ENCODE measurements at places on chromosomes 6 and 20. TPM values are rescaled to one million over a fixed set of nuclear protein-coding genes. Genes with fewer than 3 reads are reported as not detected.

Gene TGM3
- polyA plus RNA-seq, result 0.48 TPM

Gene APOBEC2
- polyA plus RNA-seq, result 0.10 TPM

Gene RRAGD
- polyA plus RNA-seq, result 17.1 TPM

Gene SYCP2L
- polyA plus RNA-seq, result 0.89 TPM

Gene SKIC2
- polyA plus RNA-seq, result 52.7 TPM

Gene GRIK2
- polyA plus RNA-seq, result 0.12 TPM

Gene DAAM2
- 26.8 TPM for polyA plus RNA-seq

Gene TRIM27
- polyA plus RNA-seq, result 45.1 TPM

Gene TFAP2D
- polyA plus RNA-seq, result not detected

Gene LZTS3
- polyA plus RNA-seq, result 8.8 TPM

Gene RBPJL
- polyA plus RNA-seq, result not detected

Gene POM121L2
- polyA plus RNA-seq, result not detected

Gene SYNCRIP
- 55.1 TPM for polyA plus RNA-seq

Gene F13A1
- polyA plus RNA-seq, result 15.6 TPM

Gene ATXN1
- 9.7 TPM for polyA plus RNA-seq

Gene ZNF165
- 5.2 TPM for polyA plus RNA-seq

Gene HCRTR2
- polyA plus RNA-seq, result not detected

Gene DEFB110
- polyA plus RNA-seq, result not detected

Gene NKX2-2
- not detected for polyA plus RNA-seq

Gene FAM83C
- not detected for polyA plus RNA-seq

Gene NKAIN4
- polyA plus RNA-seq, result not detected

Gene SLC13A3
- 1.1 TPM for polyA plus RNA-seq

Gene HLA-DMB
- 52.2 TPM for polyA plus RNA-seq

Gene CALHM6
- 9.2 TPM for polyA plus RNA-seq

Gene PGC
- polyA plus RNA-seq, result 1,394 TPM

Gene ZC2HC1B
- not detected for polyA plus RNA-seq

Gene LGSN
- polyA plus RNA-seq, result 0.04 TPM

Gene KIF25
- 0.24 TPM for polyA plus RNA-seq

Gene RHAG
- not detected for polyA plus RNA-seq

Gene RPL7L1
- 39.3 TPM for polyA plus RNA-seq

Gene POPDC3
- 1.9 TPM for polyA plus RNA-seq

Gene GABRR1
- not detected for polyA plus RNA-seq

Gene GPR6
- not detected for polyA plus RNA-seq

Gene DNPH1
- polyA plus RNA-seq, result 102 TPM

Gene TXLNB
- polyA plus RNA-seq, result 1.1 TPM

Gene GHRH
- polyA plus RNA-seq, result not detected

Gene TMEM74B
- polyA plus RNA-seq, result 10.3 TPM

Gene METTL24
- 0.73 TPM for polyA plus RNA-seq

Gene PNPLA1
- 0.06 TPM for polyA plus RNA-seq

Gene POU3F2
- polyA plus RNA-seq, result not detected

Gene RAB32
- 63.2 TPM for polyA plus RNA-seq

Gene STMND1
- 4.6 TPM for polyA plus RNA-seq

Gene ANGPT4
- polyA plus RNA-seq, result 0.65 TPM

Gene PREX1
- 121 TPM for polyA plus RNA-seq

Gene HUS1B
- polyA plus RNA-seq, result 0.31 TPM

Gene NFS1
- 18.8 TPM for polyA plus RNA-seq

Gene PPP1R11
- polyA plus RNA-seq, result 81.7 TPM

Gene TMEM151B
- polyA plus RNA-seq, result 0.04 TPM

Gene CST4
- not detected for polyA plus RNA-seq

Data from lung (tissue), 17 donors.